Upper lobe of left lung (tissue), 6 donors: ENCODE measurements at places on chromosomes 11 and 22. TPM values are rescaled to one million over a fixed set of nuclear protein-coding genes. Genes with fewer than 3 reads are reported as not detected.

The RASSF10 gene
- 9.6 TPM for total RNA-seq

The GAL3ST3 gene
- not detected for total RNA-seq

- peak; percentile 78 for DNase-seq
Observed at GRCh38 chr11:70159627-70160570, 43.2 kb upstream of the FADD start.

DNA sequence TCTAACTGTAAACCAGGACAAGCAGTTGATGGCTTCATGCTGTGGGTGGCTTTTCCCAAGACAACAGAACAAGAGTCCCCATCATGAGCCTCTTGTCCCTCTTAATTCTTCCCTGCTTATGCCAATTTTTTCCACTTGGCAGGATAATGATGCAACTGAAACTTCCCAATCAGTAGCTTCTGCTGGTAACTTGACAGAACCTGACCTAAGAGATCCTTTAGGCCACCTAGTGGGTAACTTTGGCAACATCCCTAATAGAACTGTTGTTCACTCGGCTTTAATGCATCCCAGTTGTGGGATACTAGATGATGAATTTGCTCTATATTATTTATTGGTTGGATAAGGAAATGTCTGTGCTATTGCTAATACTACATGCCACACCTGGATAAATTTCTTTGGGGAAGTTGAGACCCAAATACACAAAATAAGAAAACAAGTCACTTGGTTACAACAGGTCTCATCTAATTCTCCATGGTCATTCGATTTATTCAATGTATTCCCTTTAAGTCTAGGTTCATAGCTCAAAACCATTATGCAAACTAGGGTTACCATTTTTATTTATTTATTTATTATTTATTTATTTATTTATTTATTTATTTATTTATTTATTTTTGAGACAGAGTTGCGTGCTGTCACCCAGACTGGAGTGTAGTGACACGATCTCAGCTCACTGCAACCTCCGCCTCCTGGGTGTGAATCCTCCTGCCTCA is 41.4 kb upstream of the NFAM1 start:
- no peak for DNase-seq

The OR51E2 gene
- total RNA-seq = not detected

DNA sequence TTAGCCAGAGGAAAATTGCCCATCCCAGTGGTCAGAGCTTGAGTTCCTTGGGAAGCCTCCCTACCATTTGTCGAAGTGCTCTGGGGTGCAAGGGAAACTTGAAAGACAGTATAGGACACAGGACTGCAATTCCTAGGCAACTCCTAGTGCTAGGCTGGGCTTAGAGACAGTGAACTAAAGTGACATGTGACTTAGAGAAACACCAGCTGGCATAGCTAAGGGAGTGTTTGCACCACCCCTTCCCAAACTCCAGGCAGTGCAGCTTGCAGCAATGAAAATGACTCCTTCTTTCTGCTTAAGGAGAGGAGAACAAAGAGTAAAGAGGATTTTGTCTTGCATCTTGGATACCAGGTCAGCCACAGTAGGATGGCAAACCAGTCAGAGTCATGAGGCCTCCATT is 388.0 kb downstream of the DYNC2H1 start:
- DNase-seq = no peak

GRCh38 chr11:97107604-97108003 is 717.8 kb downstream of the JRKL start:
- no peak for DNase-seq

DNA sequence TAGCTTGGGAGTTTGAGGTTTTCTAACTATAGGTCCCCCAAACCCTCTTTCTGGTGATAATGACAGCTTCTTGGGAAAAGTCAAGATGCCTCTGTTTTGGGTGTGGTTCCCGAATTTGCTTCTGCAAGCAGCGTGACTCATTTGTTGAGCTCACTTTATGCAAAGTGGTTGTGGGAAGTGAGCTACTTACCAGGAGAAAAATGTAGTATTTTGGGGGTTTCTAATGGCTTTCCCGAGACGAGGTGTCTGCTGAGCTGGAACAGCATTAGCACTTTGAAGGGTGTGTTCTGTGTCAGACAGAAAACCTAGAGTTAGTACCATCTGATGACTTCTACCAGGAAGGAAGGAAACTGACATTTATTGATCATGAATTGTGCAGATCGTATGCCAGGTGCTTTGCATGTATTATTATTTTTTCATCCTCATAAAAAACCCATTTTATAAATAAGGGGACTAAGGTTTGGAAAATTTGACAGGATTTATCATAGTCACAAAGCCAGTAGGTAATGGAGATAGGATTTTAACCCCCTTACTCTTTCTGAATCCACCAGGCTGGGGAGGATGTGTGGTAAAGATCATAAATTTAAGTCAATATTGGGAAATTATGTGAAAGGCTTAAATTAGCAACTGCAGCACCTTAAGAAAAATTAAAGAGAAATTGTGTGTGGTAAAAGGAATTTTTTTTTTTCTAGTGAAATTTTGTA is 108.8 kb upstream of the CD44 start:
- no peak for DNase-seq

The DERL3 gene
- total RNA-seq = 14.2 TPM

The TRIM51 gene
- total RNA-seq = not detected

The GGT5 gene
- total RNA-seq = 23.4 TPM

DNA sequence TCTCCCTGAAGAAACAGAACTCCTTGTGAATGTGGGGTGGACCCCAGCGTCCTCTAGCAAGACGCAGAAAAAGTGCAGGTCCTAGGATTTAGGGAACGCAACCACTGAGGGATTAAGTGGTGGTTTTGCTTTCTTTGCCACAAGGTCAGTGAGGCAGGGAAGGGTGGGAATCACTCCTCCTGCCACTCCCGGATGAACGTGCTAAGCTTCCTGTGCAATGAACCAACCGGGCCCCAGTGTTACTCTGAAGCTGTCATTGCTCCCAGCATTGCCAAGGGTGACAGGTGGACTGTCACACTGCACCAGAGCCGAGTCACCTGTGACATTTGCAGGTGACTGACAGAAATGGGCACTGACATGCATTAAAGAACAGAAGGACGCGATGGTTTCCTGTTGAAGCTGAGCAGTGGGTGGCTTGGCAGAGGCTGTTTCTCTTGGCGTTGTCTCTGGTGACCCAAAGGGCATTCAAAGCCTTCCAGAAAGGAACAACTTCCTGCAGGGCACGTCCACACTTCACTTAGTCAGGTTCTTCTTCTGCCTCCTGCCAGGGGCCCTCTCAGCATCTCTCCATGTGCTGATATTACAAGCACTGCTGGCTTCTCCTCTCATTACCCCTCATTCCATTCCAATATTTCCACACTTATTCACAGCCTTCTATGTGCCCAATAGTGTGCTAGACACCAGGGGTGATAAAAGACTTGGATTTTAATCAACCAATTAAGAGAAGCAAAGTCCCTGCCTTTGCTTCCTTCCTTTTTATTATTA is 9.7 kb downstream of the KIRREL3 start:
- DNase-seq = no peak

The FOLR1 gene
- total RNA-seq = 149 TPM

DNA sequence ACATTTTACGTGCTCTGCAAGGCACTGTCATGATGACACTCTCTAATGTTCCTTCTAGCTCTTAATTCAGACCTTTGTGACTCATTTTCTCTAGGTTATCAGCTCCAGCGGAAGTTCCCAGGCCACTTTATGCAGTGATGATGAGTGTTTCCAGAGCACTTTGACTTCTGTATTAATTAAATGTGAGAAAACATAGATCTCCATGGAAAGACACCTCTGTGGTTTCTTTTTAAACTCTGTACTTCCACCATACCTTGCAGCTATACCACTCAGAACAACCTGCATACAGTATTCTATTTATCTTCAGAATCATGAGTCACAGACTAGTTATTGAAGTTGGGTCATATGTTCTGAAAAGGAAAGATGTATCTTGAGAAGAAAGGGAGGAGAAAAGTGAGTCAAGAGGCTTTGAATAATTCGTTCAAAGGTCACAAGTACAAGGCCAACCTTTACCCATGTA is 175.6 kb upstream of the TENM4 start:
- DNase-seq = no peak

GRCh38 chr11:132623511-132623910 is 908.8 kb downstream of the OPCML start:
- DNase-seq = no peak

The IFITM1 gene
- 72.8 TPM for total RNA-seq

The DMC1 gene
- total RNA-seq = 1.6 TPM

DNA sequence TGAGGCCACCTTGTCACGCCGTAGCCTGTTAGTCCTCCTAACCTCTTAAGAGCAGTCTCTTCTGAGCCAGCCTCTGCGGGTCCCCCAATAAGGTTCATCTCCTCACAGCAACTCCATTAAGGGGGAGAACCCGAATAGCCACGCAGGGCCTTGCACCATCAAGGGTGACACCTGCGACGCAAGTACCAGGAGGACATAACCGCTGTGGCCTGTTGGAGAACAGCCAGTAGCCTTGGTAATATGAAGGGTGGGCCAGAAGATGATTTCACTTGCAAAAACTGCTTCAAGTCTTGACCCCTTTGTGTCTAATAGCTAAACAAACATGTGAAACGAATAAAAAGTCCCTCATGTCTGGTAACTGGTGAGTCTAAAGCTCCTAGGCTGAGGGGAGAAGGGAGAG is 14.8 kb downstream of the ARFGAP2 start:
- no peak for DNase-seq

DNA sequence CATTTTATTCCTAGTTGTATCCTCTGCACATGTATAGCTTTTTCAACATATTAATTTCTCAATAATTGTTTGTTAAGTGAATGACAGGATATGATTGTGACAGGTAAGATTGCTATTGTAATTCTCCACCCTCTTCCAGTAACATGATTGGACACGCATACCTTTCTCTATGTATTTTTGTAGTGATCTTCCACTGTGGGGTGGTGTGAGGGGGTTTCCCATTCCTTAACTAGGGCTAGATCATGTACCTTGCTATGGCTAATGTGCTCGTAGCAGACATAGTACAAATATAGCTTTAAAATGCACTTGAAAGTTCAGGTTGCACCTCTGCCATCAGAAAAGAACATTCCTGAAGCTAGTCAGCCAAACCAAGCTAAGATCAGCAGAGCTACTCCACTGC is 2392.8 kb upstream of the RAG2 start:
- DNase-seq = no peak

GRCh38 chr11:16337421-16338213 is 18.7 kb downstream of the SOX6 start:
- DNase-seq = no peak

DNA sequence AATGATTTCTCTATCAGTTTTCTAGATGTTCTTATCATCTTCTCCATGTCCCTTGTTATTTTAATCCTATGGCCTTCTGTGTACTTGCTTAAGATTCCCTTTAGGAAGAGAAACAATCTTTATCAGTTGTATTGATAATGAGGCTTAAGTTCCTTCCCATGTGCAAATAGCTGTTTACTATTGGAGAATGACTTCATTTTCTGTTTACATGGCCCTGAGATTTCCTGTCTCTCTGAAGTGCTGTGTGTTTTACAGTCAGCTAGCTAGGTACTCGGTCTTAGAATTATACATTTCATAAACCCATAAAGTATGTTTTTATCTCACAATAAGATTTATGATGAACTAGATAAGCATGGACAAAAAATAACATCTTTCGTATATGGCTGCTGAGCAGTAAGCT is 67.5 kb upstream of the CCDC179 start:
- DNase-seq = no peak

The OR51B2 gene
- total RNA-seq = not detected

The SLC43A3 gene
- total RNA-seq = 156 TPM

GRCh38 chr11:18844753-18845367 is 53.3 kb upstream of the PTPN5 start:
- DNase-seq = no peak

The SMTNL1 gene
- total RNA-seq = not detected

GRCh38 chr22:50622723-50623327 is 5.1 kb downstream of the ARSA start:
- peak; percentile 49 for DNase-seq

DNA sequence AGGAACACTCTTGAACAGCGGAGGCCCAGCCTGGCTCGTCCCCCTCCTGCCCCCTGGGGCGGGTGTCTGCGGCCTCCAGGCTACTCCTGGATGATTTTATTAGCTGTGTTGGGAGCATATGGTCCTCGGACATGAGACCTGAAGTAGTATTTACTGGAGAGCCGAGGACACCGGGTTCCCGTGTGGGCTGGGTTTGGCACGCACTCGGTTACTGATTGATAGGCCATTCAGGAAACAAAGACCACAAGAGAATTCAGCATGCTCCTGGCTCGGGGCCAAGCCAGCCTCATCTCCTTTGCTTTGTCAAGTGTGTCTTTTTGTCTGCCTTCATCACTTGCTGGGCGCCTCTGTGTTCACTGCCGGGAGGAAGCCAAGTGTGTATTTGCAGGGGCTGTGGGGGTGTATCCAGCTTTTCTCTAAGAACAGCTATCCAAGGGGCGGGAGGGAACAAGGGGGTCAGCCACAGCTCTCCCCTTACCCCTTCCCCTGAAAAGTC is 9.7 kb downstream of the FXYD2 start:
- DNase-seq = peak; percentile 79

DNA sequence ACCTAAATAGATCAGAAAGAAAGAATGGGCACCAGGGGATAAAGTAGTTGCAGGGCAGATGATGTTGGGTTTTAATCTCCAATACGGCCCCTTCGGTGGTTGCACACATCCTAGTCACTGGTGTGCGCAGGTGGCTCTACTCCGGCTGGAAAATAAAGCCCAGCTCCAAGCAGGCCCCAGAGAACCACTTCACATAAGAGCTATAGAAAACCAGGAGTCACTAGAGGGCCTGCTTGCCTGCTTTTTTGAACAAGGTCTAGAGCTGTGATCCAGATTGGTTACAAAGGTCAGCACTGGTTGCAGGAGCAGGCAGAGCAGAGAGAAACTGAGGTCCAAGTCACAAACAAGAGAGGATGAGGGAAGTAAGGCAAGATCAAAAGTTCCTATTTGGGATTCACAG is 41.5 kb upstream of the MS4A8 start:
- DNase-seq = no peak
